T-helper 1 cell (primary cell): ENCODE measurements at places on chromosomes 16 and 17.

DNA sequence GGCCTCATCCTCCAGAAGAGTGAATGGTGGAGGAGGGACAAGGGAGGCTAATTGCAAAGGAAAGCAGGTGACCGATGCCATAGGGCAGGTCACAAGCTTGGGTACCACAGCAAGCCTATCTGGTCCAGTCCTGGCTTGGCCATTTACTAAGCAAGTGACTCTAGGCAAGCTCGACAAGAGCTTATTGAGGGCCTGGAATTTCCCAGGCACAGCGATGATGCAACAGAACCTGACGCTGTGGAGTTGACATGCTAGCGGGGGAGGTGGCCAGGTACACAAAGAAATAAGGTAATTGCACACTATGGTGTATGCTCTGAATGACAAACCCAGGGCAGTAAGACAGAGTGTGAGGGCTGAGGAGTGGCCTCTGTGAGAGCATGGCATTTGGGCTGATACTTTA, 98.5 kb downstream of the PGS1 start:
- no peak for DNase-seq

GRCh38 chr17:43814026-43814425, 18.9 kb downstream of the MPP3 start:
- DNase-seq, result no peak

- no peak for DNase-seq
Observed at GRCh38 chr16:67311607-67312488, 14.7 kb downstream of the KCTD19 start.

- no peak for DNase-seq
Observed at GRCh38 chr16:76800196-76800595, 390.8 kb upstream of the MON1B start.

- no peak for DNase-seq
Observed at GRCh38 chr17:54029986-54030385, 207.3 kb downstream of the KIF2B start.

- DNase-seq, result no peak
Observed at GRCh38 chr16:64475627-64476351, 646.1 kb downstream of the CDH11 start.

- peak; percentile 28 for DNase-seq
Observed at GRCh38 chr16:89096768-89097391, 3.2 kb downstream of the ACSF3 start.

GRCh38 chr17:5759501-5759925, 175.2 kb upstream of the NLRP1 start:
- no peak for DNase-seq

DNA sequence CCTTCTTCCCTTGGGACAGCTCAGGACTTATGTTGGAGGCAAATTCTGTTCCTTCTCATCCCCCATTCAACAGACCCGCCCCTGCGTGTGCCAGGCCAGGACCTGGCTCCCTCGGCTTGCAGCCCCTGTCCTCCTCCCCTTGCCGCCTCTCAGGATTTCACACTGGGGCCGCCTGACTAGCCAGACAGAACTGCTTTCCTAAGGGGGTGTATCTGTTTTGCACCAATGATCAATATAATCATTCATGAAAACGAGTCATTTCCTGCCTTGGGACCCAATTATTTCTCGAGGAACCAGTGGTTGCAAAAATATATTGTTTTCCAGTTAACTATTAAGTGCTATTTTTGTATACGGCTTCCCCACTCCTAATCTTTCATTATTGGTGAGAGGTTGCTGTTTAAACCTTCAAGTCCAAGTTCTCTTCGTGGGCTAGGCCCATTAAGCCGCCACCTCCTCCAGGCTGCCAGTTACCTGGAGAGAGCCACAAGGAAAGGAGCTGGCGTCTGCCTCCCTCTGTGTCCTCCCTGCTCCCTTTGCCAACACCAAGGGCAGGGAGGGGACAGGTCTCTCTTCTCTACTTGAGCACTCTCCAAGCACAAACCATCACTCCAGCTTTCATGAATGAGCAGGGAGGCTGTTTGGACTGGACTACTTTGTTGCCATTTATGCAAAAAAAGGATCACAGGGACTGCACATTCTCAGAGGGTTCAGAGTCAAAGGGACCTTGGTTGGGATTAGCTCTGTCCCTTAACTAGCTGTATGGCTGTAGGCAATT, 8.9 kb downstream of the DCAKD start:
- DNase-seq, result no peak

DNA sequence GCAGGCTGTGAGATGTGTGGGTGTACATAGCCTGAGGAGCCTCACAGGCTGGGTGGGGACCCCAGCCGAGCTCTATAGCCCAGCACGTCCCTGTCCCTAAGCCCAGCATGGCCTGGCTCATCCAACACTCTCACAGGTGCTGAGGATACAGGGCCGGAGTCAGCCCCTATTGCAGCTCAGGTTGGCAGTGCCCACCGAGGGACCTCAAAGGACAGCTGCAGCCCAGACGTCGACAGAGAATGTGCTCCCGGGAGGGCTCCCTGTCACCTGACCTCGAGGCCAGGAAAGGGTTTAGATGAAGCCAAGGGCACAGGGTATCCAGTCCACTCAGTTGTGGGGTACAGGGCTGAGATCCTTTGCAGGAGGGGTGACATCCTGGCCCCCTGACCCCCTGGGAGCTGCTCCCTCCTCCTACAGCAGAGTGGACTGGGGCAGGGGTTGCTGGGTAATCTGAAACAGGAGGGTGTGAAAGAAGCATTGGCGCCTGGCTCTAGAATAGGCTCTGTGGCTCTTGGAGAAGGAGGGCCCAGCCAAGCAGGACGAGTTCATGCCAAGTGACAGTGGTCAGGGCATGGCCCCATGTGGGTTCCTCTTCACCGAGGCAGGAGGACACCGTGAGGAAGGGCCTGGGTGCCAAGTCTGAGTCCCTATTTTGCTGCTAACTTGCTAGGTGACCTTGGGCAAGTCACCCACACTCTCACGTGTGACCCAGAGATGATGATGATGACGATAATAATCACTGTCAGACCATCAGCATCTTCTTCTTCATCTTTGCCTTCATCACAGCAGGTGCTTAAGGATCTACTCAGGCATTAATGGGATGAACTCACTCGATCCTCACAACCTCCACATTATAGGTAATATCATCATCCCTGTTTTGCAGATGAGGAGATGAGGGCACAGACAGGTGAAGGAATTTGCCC, 68.0 kb downstream of the RMI2 start:
- DNase-seq, result no peak

- DNase-seq, result no peak
Observed at GRCh38 chr17:14923981-14924380, 341.1 kb downstream of the PMP22 start.

DNA sequence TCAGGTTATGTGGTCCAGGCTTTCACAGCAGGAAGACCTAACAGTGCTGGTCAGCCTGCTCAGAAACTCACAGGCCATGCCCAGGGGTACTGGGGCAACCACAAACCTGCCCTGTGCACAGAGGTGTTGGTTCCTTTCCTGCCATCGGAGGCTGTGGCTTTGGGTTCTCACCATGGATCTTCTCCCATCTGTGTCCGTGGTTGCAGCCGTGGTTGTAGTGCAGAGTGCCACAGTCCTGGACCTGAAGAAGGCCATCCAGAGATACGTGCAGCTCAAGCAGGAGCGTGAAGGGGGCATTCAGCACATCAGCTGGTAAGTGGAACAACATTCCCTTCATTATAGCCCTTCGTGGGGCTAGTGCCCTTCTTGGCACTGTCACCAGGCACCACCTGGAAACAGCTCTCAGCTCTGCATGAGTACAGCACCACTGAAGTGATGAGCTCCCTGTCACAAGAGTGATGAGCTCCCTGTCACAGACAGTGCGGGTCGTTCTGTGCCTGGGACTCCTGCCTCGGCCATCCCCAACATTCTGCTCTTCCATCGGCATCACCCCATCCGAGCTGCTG, 2.0 kb downstream of the SNRNP25 start:
- no peak for DNase-seq

DNA sequence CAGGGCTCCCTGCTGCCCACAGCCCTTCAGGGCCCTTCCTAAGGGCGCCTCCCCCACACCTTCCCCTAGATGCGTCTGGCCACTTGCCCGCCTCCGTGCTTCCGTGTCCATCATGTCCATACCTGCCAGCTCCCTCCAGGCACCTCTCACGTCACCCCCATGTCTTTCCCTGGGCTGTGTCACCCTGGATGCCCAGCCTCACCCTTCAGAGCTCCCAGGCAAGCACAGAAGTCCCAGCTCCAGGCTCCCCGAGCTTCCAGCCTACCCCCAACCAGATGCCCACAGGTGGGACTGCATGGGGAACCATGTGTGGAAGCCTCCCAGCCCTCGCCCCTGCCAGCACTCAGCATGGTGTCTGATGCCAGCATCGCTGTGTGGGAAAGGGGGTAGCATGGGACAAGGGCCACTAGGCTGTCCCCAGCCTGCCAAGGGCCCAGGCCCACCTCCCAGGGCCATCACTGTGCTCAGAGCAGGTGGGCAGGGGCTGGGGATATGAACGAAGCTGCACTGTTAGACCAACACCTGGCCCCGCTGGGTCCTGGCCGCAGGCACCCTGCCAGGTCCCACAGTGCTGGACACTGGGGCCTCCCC, 1.9 kb upstream of the AXIN1 start:
- DNase-seq, result no peak

DNA sequence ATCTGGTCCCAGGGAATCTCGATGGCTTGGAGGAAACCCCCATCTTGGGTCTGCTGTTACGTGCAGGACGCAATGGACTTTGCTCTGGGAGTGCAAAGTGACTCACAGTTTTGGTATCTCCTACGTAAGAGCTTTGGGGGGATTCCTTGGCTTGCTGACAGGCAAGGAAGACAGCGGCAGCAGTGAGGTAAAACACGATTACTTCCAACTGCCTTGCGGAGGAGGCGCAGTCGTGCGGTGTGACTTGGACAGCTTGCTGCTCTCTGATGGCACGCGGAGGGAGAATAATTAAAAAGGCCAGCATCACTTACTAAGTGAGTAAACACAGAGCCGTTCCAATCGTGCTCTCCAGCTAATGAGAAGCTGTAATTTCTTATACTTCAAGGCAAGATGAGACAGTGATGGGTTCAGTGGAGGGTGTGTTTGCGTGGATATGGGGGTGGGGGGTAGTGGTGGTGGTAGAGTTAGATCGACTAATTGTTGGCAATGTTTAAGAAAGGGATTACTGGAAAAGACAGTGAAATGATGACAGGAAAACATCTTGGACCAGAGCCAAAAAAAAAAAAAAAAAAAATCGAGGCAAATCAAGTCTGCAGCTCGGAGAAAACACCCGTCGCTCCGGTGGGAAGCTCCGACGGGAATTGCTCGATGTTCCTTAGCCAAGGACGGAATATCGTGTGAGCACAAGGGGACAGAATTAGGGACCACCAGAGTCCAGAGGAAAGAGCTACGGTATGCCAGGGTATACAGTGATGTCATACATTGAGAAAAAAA, 184.8 kb upstream of the ZFHX3 start:
- no peak for DNase-seq

DNA sequence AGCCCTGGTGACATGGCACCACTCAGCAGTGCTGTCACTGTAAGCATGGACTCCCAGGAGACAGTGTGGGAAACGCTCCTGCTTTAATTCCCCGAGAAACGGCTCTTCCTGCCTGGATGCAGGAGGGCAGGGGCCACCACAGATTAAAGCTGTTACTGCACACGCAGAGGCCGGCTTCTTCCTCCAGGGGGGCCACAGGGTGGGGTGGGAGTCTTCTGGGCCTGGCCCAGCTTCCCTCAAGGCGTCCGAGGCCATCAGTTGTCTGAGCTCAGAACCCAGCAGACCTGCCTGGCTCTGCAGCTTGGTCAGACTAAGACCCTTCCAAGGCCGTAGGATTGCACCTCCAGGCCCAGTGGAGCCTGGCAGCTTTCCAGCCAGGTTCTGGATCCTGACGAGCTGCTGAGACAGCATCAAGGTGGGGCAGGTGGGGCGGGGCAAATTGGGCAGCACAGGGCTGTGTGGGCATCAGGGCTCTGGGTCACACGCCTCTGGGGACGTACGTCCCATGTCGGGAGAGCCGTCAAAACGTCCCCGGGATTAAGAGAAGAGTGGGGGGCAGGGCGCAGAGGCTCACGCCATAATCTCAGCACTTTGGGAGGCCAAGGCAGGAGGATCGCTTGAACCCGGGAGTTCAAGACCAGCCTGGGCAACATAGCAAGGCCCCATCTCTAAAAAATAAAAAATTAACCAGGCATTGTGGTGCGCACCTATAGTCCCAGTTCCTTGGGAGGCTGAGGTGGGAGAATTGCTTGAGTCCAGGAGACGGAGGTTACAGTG, 5.0 kb upstream of the CAPN15 start:
- DNase-seq, result no peak

DNA sequence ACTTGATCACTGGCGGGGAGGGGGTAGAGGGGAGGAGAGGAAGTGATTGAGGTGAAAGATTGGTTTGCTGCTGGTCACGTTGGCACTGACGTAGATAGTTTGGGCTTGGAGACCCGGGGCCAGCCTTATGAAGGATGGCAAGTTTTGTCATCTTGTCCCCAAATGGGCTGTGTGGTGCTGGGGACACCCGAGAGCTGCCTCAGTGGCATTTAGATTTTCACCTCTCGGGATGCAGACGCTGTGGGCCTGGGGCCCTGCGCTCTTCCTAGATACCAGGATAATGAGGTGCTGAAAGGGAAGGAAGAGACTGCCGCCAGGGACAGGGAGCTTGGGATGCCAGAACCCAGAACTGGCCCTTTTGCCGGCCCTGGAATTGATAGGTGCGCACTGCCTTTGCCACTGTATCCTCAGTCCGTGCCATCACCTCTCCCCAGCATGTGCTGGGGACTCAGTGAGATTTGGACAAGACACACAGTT, 1.4 kb upstream of the SOCS3 start:
- no peak for DNase-seq

GRCh38 chr17:80105762-80106161, 4.4 kb downstream of the GAA start:
- DNase-seq, result no peak
